HCT116 (cell line): ENCODE measurements at places on chromosomes 12 and 14.

DNA sequence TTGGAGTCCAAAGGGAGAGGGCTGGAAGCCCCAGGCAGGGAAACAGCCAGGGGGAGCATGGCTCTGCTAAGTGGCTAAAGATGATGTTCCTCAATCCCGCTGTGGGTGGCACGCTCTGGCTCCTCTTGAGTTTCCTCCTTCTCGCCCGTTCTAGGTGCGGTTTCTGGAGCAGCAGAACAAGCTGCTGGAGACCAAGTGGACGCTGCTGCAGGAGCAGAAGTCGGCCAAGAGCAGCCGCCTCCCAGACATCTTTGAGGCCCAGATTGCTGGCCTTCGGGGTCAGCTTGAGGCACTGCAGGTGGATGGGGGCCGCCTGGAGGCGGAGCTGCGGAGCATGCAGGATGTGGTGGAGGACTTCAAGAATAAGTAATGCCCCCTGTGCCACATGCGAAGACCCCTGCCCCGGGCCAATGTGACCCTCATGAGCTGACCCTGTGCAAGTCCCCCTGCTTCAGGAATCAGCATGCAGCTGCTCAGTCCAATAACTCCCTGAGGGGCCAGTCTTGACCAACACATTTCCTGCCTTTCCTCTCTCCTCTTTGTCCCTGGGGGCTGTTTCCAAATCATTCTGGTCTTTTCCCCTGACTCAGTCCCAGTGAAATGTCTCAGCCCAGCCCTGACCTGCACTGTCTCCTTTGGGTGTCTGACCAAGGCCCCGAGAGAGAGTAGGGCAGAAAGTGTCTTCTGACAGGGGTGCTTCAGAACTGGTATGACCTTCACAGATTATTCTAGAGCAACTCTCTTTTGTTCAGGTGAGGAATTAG is 2.1 kb downstream of the KRT7 start:
- DNase-seq, result no peak

DNA sequence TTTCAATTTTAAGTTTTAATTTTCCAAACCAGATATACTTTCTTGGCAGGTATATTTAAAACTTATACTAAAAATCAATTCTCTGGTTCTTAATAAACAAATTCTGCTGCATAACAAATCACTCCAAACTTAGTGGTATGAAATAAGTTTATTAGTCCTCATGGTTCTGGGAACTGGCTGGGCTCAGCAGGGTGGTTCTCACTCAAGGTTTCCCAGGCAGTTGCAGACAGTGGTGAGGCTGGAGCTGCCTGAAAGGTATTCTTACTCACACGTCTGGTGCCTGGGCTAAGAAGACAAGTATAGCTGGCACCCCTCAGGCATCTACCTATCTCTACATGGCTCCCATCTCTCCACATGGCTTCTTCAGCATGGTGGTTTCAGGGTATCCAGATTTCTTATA is 308.2 kb upstream of the CCDC196 start:
- DNase-seq, result no peak

DNA sequence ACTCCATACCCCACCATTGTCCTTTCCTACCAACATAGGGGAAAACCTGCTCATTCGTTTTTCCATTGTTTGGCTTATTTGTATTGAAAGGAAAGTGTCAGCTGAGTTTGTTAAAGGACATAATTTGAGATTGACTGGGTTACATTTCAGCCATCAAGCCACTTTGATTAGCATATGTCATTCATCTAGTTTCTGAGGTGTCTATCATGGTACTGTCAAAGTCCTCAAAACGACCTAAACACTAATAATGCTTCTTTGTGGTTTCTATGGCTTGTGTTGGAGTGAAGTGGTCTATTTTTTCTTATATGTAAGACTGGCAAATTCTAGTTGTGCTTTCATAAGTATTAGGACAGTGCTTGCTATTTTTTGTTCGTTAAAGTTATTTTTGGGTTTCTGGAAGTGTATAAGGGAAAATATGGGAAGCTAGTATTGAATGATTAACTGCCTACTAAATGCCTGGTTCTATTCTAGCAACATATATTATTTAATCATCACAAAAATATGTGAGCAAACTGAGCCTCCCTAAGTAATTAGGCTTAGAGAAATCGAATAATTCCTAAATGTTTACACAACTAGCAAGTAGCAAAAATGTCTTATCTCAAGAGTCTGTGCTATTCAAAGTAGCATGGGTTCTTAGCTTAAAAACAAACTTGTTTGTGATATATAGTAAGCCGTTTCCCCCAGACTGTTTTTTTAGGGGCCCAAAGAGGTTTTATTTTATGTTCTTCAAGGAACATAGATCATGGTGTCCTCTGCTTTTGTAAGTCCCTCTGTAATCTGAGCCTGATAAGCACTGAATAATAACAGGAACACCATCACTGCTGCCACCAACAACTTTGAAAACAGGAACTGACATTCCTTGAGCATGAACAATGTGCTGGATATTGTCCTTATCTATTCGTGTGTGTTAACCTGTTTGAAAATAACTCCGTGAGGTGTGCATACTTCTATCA is 67.1 kb downstream of the DERA start:
- no peak for DNase-seq

- no peak for DNase-seq
Observed at GRCh38 chr14:36167431-36167830, 9.1 kb downstream of the PTCSC3 start.

- DNase-seq, result no peak
Observed at GRCh38 chr14:87073880-87074570, 919.0 kb downstream of the GALC start.
